Esophagus squamous epithelium (tissue), 5 donors: ENCODE measurements at places on chromosomes 7 and 10.

GRCh38 chr7:74174606-74175082, 488 bp downstream of the EIF4H start:
- no peak for DNase-seq

GRCh38 chr10:19247843-19248242, 199.2 kb downstream of the MALRD1 start:
- DNase-seq, result no peak

GRCh38 chr10:42932735-42933447, 144.0 kb upstream of the RET start:
- DNase-seq, result no peak

DNA sequence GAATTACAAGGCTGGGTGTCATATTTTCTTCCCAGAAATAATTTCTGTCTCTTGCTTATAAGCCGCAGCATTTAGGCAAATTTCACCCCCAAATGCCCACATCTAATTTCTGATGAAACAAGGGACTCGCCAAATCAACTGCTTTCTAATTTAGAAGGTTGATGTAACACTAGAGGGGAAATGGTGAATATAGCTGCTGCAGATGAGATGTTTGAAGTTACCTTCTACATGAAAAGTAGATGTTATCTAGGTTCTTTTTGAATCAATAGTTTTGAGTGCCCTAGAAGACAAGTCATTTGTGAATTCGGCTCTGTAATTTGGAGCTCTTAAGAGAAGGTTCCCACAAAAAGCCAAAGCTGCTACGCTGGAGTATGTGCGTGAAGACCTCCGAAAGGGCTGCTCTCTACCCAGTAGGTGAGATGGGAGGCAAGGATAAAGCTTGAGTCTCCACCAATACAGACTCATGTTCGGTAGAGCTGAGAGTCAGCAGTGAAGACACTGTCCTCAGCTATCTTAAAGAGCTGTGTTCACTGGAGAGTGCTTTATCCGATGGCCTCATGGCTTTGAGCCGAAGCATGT, 99.5 kb downstream of the FANK1 start:
- DNase-seq, result no peak

DNA sequence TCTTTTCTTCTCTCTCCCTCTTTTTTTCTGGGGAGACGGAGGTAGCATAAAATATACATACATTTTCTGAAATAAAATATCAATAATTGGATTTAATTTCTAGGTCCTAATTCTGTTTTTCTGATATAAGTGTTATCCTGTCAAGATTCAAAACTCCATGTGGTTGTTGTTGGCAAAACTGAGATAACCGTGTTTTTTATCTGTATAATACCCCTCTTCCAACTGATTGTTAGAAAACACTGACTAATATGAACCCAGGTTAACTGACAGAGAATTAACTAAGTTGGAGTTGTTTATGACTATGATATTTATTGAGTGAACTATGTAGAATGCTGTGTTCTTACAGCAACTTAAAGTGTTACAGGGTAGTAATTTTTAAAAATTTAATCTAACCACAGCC, 236.5 kb upstream of the KAT6B start:
- DNase-seq, result no peak

DNA sequence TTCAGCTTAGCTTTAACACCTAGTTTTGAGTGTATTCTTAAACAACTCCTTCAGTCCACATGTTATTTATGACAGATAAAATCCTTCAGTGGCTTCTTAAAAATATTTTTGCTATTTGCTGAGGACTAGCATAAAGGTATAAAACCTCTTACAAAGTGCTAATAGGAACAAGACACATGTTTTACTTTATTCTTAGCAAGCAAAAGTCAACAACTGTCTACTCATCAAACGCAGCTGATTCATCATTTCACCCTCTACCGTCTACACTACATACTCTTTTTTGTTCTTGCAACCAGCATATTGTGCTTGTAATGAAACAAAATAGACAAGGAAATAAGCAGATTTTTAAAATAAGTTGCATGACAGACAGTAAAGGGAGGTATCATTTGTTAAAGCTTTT, 319.7 kb downstream of the SNX13 start:
- no peak for DNase-seq

DNA sequence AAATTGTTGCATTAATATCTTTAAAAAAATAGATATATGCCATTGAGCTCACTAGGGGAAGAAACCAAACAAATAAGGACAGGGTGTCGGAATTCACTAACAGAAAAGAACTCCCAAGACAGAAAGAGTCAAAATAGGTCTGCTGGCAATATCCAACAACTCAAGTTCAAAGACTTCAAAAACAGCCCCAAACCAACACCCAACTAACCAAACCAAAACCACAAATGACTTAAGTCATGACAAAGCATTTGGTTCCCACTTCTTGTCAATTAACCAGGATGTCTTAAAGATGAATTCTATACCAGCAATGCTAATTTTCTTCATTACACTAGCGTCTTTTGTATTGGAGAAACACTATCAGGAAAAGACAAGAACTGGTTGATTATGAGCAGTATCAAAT, 249.0 kb upstream of the PLXNA4 start:
- no peak for DNase-seq

DNA sequence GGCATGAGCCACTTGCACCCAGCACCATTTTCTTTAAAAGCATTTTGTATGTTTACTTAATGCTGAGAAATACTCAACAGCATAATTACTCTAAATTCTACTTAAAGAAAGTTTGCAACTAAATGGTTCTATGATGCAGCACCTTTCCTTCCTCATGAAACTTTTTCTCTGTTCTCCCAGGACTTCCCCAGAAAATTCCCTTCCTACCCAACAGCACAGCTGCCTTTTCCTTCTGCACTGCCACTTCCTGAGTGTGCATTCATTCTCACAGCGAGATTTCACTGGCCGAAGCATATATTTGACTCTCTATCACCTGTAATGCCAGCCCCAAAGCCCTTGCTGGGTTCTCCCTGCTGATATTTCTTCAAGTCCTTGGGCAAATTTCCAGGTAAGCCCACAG, 41.5 kb upstream of the DGKI start:
- DNase-seq, result no peak

GRCh38 chr7:30837581-30837980, 66.4 kb downstream of the MINDY4 start:
- no peak for DNase-seq
